Amygdala (tissue), 56 donors: ENCODE measurements at places on chromosomes 2 and 18.

DNA sequence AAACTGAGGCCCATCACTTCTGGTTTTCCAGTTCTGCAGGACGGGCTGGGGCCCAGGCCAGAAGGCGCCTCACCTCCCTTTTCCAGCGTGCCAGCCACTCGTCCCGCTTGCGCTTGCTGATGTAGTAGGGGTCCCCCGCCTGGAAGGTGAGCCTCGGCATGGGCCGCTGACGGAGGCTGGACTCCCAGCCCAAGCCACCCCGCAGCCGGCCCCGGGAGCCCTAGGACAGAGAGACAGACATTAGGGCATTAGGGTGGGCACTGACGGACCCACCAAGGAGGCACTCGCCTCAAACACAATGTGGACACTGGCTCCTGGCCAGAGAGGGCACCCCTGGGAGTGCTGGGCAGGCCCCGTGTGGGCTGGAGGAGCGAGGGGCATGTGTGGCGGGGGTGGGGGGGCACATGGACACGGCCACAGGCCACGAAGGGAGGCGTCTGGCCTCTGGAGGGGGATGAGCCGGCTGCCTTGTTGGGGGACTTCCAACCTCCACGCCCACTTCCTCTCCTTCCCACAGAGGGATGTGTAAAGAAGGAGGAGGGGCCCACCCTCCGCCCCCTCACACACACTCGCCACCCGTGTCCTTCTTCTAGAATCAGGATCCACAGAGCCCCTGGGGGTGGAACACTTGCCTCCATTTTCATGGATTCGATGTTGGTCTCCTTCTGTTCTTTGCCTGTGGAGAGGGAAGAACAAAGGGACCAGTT, 66.7 kb downstream of the DNMT3A start:
- no peak for DNase-seq

DNA sequence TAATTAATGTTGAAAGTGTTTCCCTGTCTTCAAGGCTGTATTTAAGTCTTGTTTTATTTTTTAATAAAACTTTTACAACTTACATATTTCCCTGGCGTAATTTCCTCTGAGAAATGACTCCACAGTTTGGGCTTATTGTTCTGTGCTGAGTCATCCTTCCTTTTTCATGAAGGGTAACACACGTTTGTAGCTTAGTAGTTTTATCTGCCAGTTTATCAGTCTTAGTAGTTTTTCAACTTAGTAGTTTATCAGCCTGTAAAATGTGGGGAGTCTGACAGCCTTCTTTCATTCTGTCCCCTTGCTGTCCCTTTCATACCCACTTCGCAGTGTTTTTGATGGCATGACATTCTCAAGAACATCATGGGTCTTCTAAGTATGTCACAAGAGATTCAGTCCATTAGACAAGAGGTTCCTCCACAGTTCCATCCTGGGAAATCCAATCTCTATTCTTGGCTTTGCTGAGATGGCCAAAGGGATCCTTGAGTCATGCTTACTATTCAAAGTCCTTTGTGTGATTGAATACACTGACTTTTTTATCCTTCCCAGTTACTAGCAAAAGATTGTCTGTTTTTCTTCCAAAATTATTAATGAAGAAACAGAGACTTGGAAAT, 60.0 kb upstream of the SGPP2 start:
- no peak for DNase-seq

DNA sequence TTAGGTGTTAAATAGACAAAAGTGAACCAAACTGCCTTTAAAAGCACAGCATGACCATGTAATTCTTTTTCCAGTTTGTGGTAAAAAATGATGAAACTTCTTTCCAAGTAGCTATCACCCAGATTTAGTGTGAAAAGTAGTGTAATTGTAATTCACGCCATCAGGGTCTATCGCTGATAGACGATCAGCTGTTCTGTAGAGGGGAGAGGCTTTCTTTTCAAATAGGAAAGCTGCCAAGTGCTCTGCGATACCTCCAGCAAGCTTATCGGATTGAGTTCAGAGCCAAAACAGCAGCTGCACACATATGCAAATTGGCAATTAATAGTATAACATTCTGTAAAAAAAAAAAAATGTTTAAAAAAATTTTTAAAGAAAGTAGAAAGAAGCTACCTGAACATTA, 61.9 kb upstream of the PSMD14 start:
- DNase-seq = no peak

DNA sequence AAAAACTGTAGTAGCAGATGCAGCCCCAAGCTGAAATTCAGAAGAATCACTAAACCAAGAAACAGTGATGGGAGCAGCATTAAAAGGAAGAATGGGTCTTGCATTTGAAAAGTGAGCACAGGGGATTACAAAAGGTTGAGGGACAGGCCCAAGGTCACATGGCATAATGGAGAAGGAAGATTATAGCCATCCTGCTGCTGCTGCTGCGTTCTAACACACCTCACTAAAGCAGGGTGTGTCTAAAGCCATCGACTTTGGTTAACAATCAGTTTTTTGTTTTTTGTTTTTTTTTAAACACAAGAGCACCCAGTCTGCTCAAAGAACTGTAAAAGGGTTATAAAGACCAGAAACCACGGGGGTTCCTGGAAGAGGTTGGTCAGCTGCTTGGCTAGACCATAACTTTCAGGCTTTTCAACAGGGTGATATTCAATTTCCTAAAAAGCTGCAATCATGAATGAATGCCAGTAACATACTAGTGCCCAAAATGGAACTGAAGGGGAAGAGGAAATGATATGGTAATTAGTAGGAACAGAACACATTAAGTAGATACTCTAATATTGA, 102.6 kb downstream of the MYO5B start:
- DNase-seq = no peak

DNA sequence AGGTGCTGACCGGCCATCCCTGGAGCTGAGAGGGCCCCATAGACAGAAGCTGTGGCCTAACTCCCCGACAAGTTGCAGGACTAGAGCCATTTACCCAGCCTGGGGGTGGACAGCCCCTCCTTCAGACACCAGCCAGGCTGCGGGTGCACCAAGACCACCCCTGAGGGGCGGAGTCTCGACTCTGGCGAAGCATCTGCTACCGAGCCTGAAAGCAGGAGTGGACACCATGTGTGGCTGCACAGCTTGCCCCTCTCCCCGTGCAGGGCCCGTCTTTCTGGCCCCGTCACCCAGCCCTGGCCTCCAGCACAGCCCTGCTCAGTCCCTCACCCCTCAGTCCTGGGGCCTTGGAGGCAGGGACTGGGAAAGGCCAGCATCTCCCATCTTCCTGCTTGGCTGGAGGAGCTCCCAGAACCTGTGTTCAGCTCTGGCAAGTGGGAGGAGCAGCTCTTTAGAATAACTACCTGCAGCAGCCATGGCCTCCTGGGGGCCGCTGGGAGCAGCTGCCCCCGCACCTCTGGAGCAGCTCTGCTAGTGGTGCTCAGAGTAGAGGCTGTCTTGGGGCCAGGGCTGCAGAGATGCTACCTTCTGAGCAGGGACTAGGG, 275.8 kb downstream of the NDUFA10 start:
- DNase-seq = no peak

DNA sequence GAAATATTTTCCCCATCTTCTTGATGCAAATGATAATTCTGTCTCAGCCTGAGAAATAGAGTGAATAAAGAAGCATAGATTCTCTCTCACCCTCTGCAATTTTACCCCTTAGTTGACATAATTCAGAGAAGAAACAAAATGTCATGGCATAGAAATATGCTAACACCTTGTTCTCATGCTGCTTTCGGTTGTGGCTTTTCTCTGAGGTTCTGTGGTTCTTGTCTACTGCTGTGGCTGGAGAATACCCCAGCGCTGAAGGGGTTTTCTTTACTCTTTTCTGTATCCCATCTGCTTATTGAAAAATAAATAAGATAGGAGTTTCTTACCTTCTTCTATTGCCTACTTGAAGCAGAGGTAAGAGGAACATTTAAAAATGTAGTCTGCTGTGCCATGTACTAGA, 15.4 kb upstream of the RAB27B start:
- no peak for DNase-seq

DNA sequence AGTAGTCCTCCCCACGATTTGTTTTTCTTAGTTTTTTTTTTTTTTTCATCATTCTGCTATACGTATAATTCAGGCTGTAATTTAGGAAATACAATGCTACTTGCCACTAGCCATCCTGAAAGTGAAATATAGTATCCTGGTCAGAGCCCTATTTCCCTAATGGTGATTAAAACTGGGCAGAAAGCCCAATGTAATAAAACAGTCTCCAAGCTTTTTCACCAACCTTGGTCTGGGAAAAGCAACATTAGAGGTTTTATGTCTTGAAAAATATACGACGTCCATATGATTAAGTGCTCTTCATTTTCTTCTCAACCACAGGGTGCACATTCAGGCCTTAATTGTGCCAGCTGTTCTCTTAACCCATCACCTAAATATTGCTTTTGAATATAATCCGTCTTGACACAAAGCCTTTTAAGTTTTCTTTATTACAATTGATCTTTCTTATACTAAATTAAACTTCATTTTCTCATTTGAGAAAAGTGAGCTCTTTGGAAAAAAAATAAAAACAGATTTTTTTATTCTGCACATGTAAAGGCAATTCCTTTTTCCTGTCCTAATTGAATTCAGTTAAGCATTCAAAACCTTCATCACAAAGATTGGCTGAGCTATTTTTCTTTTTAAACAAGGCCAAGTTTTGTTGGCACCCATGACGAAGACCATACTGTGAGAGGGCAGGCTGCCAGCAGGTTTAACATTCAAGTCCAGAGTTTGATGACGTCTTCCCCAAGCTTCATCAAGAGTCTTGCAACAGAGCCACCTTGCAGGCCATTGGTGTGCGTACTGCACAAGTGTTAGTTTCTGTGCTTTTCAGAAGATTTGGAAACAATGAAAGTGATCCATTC, 52.7 kb downstream of the MAP2 start:
- peak; percentile 59 for DNase-seq

- no peak for DNase-seq
Observed at GRCh38 chr2:183493040-183493439, 368.8 kb downstream of the NUP35 start.

DNA sequence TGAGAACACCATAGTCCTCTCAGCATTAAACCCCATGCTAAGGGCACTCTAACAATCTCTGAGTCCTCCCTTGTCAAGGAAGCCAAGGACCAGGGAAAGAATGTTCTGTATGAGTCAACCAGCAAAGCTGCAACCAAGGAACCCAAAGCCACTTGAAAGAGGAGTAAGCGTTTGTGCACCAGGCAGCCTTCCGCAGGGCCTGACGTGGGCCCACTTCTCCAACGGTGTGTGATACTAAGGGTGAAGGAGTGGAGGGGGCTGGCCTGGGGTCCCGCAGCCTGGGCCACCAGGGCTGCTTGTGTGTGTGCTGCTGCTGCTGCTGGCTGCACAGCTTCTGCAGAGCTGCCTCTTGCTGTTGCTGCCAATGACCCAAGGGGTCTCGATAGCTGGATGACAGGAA, 30.1 kb upstream of the GALNT14 start:
- DNase-seq = no peak

- no peak for DNase-seq
Observed at GRCh38 chr2:239811806-239812560, 213.2 kb downstream of the NDUFA10 start.

GRCh38 chr2:161915121-161915520, 158.9 kb downstream of the DPP4 start:
- no peak for DNase-seq

- DNase-seq = peak; percentile 14
Observed at GRCh38 chr18:48336332-48336731, 72.9 kb downstream of the ZBTB7C start.

- DNase-seq = no peak
Observed at GRCh38 chr2:136124805-136125204, 6.9 kb upstream of the CXCR4 start.

- DNase-seq = peak; percentile 22
Observed at GRCh38 chr2:219308142-219309101, 779 bp downstream of the PTPRN start.

DNA sequence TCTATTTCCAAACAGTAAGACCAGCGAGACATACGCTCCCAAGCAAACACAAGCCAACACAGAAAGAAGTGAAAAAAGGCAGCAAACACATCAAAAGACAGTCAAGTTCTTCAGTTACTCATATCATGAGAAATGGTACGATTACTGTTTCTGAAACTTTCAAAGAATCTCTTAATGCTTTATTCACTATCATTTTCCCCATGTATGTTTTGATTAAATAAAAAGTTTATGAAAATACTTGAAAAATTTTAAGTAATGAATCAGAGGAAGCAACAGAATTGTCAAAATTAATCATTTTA, 114.9 kb downstream of the HDAC4 start:
- DNase-seq = no peak

GRCh38 chr18:55401638-55402191, 186.3 kb downstream of the TCF4 start:
- DNase-seq = peak; percentile 37

DNA sequence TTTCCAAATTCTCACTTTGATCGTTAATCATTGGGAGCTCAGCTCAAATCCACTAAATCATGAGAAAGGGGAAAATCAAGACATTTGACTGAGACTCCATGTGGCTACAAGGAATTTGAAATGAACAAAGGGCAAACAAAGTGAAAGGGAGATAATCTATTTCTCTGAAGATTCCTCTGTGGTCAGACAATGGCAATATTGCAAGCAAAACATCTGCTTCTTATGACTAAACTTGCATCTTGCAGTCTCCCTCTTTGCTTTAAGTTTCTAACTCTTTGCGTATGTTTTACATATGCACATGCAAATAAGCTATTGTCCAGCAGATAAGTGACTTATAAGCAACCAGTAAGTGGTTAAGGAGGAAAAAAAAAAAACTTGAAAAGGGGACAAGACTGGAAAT, 299.1 kb upstream of the NXPH2 start:
- DNase-seq = no peak

DNA sequence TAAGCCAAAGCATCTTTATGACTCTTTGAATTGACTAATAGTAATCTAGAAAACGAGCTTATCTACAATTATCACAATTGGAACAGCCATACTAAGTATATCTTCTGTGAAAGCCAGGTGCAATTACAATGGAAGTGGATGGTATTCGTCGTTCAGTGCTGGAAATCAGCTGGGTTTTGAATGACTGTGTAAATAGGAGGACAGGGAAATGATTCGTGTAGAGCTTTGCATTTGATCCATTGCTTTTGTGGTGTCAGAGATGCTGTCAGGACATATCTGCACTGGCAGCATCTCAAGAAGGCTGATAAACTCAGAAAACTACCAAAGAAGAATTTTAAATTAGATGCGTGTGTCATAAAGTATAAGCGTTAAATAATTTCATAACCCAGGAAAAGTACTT, 187.1 kb downstream of the ZNF407 start:
- no peak for DNase-seq

GRCh38 chr2:105865222-105865913, 120.7 kb downstream of the NCK2 start:
- no peak for DNase-seq

- no peak for DNase-seq
Observed at GRCh38 chr2:148528356-148529064, 116.0 kb upstream of the EPC2 start.
